ENCODE measurements at places on chromosomes 6 and 20.

DNA sequence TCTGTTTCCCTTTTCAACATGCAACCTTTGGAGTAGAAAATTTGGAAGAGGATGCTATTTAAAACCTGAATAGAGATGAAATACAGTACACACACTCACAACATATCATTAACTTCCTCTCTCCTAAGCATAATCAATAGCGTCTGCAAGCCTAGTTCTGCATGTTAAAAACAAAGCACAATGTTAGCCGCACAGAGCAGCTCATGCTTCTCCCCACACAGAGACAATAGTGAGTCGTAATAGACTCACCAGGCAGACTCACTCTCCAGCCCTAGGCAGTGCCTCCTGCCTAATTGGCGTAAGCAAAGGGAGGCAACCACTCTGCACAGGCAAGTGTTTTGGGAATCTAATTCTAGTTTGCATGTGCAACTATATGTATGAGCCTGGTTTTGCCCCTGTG is 45.8 kb upstream of the ARID1B start:
- no peak for DNase-seq

DNA sequence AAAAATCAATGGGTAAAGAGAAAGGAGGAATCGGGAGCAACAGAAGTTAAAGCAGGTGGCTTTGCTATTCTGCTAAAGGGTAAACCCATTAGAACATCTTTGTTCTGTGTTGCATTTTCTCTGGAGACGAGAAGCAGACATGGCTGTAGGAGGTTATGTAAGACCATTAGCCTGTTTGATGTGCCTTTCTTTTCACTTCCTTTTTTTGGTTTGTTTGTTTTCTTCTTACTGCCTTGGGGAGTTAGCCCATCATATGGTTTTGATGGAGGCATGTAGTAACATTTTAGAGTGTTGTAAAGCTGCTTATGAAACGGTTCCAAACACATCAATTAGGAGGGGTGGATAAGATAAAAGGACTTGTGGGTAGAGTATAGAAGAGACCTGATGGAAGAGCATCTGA is 131.0 kb downstream of the DOK5 start:
- DNase-seq, result no peak

DNA sequence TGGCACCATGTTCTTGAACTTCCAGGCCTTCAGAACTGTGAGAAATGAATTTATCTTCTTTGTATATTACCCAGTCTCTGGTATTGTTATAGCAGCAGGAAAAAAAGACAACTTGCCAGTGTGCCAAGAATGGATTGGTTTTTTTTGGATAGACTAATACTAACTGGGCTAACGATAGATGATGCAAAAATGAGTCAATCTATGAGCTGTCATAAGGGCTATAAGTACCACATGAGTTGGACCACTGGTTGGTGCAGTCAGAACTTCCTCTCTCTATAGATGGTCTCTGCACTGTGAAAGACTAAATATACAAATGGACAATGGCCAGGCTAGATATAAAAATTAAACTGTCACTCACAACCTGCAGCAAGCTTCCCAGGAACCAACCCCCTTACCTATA is 87.6 kb upstream of the COL21A1 start:
- DNase-seq, result no peak

DNA sequence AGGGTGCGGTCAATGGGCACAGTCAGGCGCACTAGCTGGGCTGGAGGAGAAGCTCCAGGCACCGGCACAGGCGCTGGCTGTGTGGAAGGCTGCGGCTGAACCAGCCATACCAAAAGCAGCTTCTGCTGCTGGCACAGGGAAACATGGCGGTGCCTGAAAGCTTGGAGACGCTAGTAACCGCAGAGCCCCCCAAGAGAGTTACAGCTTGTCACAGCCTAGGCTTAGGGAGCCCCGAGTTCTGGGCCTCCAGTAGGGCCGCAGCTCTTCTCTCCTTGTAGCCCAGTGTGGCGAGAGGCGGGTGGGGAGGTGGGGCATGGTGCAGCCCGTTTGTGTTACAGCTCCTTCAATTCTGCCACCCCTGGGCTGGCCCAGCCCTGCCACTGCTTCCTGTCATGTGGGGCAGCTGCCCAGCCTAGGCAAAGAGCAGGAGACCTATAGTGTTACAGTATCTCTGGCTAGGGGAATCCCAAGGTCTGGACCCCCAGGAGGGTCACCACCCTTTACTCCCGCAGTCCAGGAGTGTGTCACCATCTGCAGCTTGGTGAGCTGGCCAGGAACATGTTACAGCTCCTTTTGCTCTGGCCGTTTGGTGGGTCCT is 58.6 kb upstream of the MANEA start:
- no peak for DNase-seq

DNA sequence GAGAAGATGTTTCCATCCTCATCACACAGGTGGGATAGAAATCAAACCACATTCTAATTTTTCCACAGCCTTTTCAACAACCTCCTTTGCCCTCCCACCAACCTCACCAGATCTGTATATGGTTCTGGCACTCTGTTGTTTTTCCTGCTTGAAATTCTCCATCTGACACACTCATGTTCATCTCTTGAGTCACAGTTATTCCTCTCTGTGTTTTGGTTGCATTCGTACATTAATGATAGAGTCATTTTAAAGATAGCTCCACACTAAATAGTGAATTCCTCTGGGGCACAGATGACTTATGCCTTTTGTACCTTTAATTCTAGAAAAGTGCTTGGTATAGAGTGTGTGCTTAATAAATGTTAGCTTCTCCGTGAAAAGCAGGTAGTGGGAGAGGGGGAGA is 1.4 kb upstream of the GCLC start:
- DNase-seq, result no peak

DNA sequence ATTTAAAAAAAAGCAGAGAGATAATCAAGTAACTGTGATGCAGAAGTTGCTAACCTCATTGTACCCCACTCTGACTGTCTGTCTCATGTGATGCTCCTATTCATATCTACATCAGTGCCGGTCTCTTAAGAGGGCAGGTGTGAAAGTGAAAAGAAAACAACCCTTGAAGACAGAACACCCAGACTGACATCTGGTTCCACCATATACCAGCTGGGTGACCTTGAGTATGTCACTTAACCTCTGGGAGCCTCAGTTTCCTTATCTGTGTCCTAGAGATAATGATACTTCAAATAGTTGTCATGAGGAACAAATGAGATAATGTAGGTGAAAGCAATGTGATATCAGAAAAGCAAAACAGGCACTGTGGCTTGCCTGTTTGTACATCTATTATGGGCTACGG is 426.8 kb upstream of the SOX4 start:
- no peak for DNase-seq

GRCh38 chr20:36070451-36070850 is 84.1 kb upstream of the EPB41L1 start:
- DNase-seq, result no peak

DNA sequence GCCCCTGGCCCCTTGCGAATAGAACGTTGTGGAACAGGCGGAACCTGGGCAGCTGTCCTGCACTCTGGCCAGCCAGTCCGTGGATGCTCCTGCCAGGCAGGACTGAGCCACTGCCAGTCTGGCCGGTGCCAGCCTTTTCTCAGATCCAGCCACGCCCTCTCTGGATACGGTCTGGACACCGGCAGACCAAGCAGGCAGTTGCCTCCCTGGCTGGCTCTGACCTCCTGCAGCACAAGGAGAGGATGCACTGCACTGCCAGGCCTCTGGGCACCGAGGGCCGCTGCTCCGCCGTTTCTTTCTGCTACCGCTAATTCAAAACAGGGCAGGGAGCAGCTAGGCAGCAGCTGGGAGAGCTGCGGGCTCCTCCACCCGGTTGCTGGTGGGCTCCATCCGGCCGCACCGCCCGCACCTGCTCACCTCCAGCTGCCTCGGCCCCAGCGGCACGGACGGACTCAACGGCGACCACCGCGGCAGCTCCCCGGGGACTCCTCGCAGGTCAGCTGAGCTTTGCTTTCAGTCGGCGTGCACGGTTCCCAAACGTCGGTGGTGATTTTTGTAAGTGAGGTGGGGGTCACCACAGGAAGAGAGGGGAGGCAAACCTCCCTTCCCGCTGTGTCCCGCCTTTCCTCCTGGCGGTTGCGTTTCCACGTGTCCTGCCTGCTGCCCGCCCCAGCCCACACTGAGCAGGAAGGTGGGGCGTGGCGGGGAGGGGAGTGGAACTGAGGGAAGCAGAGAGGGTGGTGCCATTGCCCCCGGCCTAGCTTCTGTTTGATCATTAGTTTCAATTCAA is 30.3 kb upstream of the AFDN start:
- no peak for DNase-seq

DNA sequence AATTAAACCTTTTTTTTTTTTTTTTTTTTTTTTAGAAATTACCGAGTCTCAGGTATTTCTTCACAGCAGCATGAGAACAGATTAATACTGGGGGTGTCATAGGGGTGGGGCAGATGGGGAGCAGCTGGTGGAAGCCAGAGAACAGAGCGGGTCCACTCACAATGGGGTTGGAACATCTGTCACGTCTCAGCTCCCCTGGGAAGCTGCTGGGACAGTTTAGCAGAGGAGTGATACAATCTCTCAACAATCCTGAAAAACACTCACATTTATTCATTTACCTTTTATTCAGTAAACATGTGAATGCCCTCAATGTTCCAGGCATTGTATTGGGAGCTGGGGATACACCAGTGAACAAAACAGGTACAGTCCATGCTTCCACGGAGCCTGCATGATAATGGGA is 162.2 kb downstream of the SMOC2 start:
- no peak for DNase-seq
